ENCODE measurements at places on chromosomes 7 and 10. TPM values are rescaled to one million over a fixed set of nuclear protein-coding genes. Genes with fewer than 3 reads are reported as not detected.

Gene PLEKHS1
- not detected for total RNA-seq

Gene FEZF1
- total RNA-seq, result 0.28 TPM

Gene PNLIP
- total RNA-seq, result not detected

Gene DDC
- not detected for total RNA-seq

Gene POLR2J2
- 9.4 TPM for total RNA-seq

GRCh38 chr10:91589658-91590035, 43.2 kb downstream of the PPP1R3C start:
- H3K4me3 ChIP-seq, result no peak overlapping the region
- H3K27ac ChIP-seq, result no peak overlapping the region
- DNase-seq, result no peak
- H3K27me3 ChIP-seq, result peaks cover 1% of the 10 kb centered on the region
- H3K36me3 ChIP-seq, result no peaks in the 10 kb centered on the region

DNA sequence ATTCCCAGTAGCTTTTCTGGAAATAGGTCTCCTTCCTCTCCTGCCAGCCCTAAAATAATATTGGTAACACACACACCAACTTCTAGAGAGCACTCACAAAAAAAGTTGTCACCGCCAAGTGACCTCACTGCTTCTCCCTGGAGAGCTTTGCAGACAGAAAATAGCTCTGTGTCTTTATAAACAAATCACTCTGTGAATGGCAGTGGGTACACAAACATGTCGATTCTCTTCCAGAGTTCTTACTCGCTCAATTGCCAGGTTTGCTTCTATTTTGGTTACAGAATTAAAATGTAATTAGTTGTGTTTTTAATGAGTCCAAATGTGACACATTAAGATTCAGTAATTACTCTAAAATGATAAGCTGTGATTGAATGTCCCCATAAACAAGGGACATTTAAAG, 649.2 kb upstream of the C7orf33 start:
- H3K27me3 ChIP-seq, result peaks cover 3% of the 10 kb centered on the region
- no peaks in the 10 kb centered on the region for H3K4me1 ChIP-seq
- H3K4me3 ChIP-seq, result no peak overlapping the region
- H3K36me3 ChIP-seq, result peaks cover 3% of the 10 kb centered on the region
- no peak for DNase-seq
- H3K27ac ChIP-seq, result no peak overlapping the region

DNA sequence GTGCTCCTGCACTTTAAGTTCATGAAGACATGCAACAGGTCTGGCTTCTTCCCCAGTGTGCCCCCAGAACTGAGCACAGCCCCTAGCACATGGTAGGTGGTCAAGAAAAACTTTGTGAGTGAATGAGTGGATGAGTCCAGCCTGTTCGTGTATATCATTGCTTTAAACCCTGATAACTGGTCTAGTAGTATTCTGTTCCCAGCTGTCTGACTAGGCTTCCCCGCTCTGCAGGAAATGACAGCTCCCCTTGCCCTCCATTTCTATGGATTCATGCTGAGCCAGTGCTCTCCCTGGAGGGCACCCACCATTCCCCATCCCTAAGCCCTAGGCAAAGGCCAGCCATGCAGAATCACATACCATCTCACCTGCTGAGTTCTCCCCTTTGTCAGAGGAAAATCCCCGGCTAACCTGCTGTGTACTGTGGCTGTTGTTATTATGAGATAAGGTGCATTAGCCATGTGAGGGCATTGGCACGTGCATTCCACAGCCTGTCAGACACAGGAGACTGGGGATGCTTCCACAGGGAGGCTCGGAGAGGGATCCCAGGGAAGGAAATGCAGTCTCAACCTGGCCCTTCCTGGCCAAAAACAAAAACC, 698.9 kb downstream of the GRID1 start:
- no peak for DNase-seq
- H3K4me1 ChIP-seq, result peaks cover 6% of the 10 kb centered on the region
- no peak overlapping the region for H3K4me3 ChIP-seq
- H3K27me3 ChIP-seq, result peaks cover 10% of the 10 kb centered on the region
- H3K36me3 ChIP-seq, result peaks cover 7% of the 10 kb centered on the region

- H3K27me3 ChIP-seq, result no peaks in the 10 kb centered on the region
- H3K36me3 ChIP-seq, result peaks cover 18% of the 10 kb centered on the region
- no peak overlapping the region for H3K27ac ChIP-seq
Observed at GRCh38 chr10:116952729-116953128, 52.3 kb downstream of the SHTN1 start.

DNA sequence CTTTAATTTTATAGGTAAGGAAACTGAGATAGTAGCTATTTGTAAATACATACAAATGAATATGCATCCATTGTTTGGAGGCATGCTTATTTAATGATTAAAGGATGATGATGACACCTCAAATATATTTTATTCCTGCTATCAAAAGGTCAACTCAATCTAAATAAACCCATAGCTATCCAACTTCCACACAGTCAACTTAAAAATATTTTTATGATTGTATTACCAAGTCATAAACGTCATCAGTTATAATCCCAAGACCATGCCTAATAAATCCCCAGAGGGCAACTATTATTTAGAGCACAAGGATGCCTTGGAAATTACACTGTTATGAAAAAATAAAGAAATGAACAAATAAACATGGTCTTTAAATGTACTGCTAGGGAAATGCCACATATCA, 102.1 kb downstream of the MPP7 start:
- no peaks in the 10 kb centered on the region for H3K36me3 ChIP-seq
- no peak overlapping the region for H3K4me3 ChIP-seq
- no peaks in the 10 kb centered on the region for H3K4me1 ChIP-seq
- H3K27ac ChIP-seq, result no peak overlapping the region

DNA sequence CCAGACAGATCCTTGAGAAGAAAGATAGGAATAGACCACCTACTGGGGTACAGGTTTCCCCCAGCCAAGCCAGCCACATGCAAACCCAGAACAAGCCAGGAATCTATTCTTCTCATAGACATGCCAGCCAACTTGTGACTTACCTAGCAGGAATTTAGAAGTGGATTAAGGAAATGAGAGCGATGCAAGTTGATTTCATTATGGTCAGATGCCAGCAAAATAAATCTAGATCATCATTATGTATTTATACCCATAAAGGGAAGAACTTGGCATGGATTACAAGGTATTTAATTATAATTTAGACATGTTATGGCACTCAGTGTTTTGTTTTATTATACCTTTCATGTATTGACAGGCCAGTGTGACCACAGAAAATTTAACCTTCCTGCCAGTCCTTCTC, 32.8 kb downstream of the SLC35G1 start:
- no peak overlapping the region for H3K4me3 ChIP-seq
- H3K27ac ChIP-seq, result no peak overlapping the region
- no peaks in the 10 kb centered on the region for H3K36me3 ChIP-seq
- no peaks in the 10 kb centered on the region for H3K4me1 ChIP-seq

GRCh38 chr7:423312-424260, 96.1 kb downstream of the PDGFA start:
- no peak overlapping the region for H3K27ac ChIP-seq
- H3K4me3 ChIP-seq, result no peak overlapping the region
- no peaks in the 10 kb centered on the region for H3K36me3 ChIP-seq
- H3K27me3 ChIP-seq, result peaks cover 11% of the 10 kb centered on the region
- H3K4me1 ChIP-seq, result no peaks in the 10 kb centered on the region

DNA sequence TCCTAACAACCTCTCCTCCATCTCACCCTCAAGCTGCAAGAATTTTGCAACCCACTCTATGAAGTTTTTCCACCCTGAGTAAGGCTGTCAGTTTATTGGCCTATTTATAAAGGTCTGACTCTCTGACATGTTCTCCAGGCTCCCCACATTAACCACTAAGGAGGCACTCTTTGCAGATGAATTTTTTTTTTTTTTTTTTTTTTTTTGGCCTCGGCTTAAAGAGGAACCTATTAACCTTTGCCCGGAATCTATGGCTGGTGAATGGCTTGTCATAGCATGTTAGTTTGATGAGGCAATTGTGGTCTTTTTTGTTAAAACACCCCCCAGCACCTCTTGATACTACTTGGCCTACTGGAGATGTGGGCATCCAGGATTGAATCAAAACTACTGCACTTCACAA, 57.1 kb downstream of the TBXAS1 start:
- no peak overlapping the region for H3K4me3 ChIP-seq
- H3K36me3 ChIP-seq, result no peaks in the 10 kb centered on the region
- no peak overlapping the region for H3K27ac ChIP-seq
- H3K4me1 ChIP-seq, result peaks cover 6% of the 10 kb centered on the region

All from endothelial cell (in vitro differentiated cells).